ENCODE measurements at places on chromosomes 5 and 9.
A peak's percentile ranks its signal among the peaks of the same experiment; 100 is the strongest.

DNA sequence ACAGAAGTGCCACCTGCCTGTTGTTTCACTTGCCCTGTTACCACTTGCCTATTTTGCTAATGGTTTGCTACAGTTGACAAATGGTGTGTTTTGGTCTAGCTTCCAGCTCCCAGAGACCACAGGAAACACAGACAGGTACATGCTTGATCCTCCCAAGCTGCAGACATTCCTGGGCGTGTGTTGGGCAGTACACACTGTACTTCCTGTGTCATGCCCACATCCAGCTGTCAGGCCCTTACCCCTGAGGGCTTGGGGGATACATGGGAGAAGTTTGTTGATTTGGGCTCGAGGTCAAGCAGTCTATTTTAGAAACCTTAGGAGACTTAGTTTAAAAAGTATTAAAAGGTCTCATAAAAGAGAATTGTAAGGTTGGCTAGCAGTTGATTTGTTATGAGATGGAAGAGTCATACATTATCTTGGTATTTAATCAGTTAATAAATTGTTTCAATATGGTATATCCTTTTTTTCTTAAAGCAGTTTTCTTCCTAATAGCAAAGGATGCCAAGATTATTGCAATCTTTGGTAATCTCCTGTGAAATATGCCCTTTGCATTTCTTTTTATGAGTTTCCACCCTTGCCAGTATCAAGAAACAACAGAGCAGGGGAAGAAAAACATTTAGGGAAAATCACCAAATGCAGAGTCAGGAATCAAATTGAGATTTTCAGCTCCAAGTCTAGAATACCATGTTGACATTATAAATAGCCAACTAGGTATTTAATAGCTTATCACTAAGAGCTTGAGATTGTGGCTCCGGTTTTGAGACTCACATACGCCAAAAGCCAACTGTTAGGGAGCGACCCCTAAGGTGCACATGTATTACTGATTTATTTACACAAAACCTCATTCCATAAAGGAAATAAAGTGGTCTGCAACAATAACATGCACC is 52.3 kb upstream of the CD180 start:
- no peak for DNase-seq

DNA sequence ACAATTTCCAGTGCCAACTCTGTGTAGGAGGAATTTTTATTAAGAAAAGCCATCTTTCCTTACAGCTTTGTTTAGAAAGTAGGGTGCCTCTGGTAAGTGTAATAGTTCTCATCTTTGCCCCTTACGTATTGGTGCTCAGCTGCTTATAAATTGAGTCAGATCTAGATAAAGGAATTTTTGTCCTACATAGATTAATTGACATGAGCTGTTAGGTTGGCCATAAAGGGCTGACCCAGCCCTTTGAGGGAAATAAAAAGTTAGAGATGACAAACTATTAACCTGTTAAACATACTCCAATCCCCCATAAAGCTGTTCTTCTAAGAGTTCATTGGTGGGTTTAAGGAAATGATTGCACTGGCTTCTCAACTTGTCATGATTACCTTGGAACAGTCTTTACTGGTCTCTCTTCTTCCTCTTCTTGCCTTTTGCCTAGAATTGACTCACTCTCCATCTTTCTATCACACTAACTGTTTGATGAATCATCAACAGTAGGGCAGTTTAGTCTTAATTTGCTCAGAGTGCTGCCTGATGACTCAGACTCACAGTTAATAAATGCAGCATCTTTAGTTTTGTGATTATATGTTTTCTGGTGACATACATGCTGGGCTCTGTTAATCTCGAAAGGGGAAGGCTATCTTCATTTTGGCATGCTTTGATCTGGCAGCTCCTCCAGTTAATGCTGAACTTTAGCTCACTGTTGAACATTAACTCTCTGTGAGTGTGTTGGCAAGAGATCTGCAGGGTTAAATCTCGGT is 51.7 kb downstream of the ARHGAP26 start:
- DNase-seq = no peak

GRCh38 chr5:90528601-90529193 is 687 bp downstream of the LYSMD3 start:
- no peak for DNase-seq

DNA sequence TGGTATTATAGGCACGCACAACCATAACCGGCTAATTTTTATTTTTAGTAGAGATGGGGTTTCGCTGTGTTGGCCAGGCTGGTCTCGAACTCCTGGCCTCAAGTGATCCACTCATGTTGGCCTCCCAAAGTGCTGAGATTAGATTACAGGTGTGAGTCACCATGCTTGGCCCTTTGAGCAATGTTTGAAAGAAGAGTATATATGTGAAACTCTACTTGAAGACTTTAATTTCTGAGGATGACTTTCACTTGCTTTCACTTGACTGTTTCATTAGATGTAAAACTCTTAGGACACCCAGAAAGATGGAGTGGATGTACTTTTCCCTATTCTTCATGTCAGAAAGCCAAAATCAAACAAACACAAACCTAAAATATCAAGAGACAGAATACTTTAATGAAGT is 43.8 kb upstream of the GAS1 start:
- no peak for DNase-seq

DNA sequence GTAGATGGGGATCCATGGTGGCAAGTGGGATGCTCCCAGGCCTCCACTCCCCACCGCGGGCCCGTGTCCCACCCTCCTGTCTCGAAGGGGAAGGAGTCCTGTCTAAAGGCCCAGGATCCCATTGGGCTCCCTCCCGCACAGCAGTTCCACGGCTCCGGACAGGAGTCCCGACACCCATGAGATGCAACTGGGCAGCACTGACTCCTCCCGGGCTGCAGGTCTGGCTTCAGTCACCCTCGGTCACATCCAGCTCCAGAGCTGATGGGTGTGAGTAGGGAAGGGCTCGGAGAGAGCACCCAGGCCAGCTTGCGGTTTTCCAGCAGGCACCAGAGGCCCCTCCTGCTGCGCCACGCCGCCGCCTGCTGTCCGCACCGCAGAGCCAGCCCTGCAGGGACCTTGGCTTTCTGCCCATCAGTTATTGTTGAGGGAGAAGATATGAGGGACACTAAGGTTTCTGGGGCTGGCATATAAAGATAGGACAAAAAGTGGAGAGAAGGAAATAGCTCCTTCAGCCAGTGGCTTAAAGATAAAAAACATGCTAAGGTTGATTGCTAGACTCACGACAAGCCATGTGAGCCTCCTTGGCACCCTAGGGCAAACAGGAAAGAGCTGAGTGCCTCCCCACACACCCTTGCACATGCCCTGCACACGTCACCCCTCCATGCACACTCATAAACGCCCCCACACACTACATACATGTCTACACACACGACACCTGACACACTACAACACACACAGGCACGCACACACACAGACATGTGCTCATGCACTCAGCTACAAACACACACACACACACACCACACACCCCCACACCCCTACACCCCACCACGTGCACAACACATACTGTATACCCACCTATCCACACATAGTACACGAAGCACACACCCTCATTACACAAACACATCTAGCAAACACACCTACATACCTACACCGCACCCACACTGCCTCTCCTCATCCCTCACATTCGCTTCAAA is 79.0 kb downstream of the AK8 start:
- DNase-seq = peak; percentile 30

GRCh38 chr5:142568283-142568995 is 117.5 kb downstream of the FGF1 start:
- DNase-seq = no peak

- DNase-seq = no peak
Observed at GRCh38 chr9:30925635-30926034, 1458.8 kb upstream of the ACO1 start.

DNA sequence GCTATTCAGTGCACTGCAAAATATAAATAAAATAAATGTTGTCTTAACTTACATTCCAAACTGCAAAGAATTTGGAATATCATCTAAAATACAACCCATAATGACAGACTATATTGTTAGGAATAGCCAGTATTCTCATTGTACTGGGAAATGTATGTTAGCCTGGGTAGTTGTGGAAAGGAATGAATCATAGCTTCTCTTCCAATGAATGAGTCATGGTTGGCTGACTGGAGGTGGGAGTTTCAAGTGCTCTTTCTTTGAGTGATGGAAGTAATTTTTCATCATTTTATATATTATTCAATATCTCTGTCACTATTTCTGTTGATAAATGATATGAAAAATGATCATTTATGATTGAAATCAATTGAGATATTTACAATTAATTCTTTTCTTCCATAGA is 158.6 kb upstream of the ARRDC3 start:
- no peak for DNase-seq

DNA sequence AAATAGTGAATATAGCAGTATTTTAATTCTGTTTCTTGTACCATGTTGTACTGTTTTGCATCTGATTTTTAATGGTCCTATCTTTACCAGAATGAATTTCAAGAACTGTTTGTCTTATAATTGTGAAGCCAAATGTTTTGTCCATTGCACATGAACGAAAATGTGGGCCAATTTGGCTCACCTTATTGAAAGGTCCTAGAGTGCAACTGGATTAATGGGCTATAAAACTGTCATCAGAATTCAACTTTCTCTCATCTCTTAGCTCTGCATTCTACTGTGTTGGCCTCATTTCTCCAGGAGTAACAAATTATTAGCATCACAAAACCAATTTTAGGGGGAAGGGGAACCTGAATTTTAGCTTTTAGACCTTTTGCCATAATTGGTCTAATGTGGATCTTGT is 179.4 kb upstream of the NUDT12 start:
- DNase-seq = no peak

- DNase-seq = no peak
Observed at GRCh38 chr5:31844622-31845345, 205.9 kb downstream of the PDZD2 start.

- no peak for DNase-seq
Observed at GRCh38 chr5:34608859-34609648, 47.1 kb upstream of the RAI14 start.

DNA sequence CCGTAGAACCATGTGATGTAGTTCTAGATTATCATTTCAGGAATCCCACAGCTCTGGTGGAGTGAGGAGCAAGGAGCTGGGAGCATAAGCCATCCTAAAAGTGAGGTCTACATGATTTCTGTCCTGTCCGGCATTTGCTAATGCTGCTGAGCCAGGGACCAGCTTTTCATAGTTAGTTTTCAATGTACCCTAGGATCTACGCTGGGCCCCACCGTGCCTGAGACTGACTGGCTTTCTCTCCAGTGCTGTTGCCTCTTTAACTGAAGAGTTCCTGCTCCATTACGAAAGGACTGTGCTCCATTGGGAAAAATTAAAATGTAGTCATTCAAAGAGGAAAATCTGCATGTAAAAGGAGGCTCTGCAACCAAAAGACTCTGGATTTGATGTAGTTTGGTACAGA is 634.8 kb downstream of the DMRTA1 start:
- DNase-seq = no peak

DNA sequence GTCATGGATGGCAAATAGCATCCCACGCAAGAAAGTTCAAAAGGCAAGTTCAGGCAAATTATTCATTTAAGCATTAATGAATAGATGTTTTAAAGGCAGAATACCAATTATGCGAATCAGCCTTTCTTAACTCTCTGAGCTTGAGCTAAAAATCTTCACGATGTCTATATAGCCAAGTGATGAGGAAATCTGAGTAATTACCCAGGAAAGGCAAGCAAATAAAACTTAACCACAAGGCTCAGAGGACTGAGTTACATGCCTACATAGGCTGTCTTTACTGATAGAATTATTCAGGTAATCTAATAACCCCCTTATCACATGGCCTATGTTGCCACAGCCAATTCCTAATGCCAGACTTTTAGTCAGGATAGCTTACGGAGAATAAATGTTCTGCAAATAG is 120.8 kb upstream of the MTAP start:
- DNase-seq = no peak

DNA sequence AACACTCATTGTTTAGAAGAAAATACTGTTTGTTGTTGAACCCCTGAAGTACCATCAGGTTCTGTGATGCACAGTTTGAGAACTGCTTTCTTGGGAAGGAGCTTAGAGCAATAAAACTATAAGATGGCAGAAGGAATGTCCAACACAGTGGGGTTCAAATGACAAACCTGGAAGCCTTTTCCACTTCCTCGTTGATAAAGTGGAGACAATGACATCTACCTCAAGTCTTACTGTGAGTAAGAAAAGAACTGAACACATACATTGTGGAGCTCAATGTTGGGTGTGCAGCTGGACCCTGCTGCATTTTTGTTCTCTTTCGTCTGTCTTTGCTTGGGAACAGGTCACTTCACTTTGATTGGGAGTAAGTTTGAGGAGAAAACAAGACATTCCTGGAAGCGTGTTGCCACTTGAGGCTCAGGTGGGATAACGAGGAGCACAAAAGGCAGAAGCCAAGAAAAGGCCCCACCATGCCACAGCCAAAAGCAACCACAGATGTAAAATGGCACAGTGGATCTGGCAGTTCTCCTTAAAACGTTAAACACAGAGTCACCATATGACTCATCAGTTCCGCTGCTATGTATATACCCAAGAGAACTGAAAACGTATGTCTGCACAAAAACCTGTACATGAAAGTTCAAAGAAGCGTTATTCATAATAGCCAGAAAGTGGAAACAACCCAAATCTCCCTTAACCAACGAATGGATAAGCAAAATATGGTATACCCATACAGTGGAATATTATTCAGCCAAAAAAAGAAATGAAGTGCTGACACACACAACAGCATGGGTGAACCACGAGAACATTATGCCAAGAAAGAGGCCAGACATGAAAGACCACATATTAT is 42.9 kb upstream of the SUB1 start:
- DNase-seq = no peak

DNA sequence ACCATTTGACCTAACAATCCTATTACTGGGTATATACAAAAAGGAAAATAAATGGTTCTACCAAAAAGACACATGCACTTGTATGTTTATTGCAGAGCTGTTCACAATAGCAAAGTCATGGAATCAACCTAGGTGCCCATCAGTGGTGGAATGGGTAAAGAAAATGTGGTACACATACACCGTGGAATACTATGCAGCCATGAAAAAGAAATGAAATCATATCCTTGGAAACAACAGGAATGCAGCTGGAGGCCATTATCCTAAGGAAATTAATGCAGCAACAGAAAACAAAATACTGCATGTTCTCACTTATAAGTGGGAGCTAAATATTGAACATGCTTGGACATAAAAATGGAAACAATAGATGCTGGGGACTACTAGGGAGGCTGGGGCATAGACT is 534.1 kb upstream of the SGCD start:
- DNase-seq = no peak

- DNase-seq = no peak
Observed at GRCh38 chr5:56026863-56027300, 32.1 kb upstream of the IL6ST start.

DNA sequence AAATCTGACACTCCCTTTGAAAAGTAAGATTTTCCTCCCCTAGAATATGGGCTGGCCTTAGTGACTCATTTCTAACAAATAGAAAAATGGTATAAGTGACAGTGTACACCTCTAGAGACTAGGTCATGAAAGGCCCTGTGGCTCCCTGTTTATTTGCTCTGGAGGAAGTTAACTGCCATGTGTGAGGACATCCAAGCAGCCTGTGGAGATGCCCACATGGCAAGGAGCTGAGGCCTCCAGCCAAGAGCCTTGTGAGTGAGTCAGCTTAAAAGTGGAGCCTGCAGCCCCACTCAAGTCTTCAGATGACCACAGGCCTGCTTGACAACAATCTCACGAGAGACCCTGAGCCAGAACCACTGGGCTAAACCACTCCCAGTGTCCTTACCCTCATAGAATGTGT is 128.1 kb upstream of the LHFPL2 start:
- no peak for DNase-seq

GRCh38 chr5:140363631-140364471 is 3.9 kb downstream of the SLC4A9 start:
- no peak for DNase-seq

- no peak for DNase-seq
Observed at GRCh38 chr9:20610591-20610990, 11.7 kb downstream of the MLLT3 start.

- DNase-seq = no peak
Observed at GRCh38 chr9:88875400-88876120, 115.7 kb upstream of the S1PR3 start.
